Fibroblast of skin of right biceps (primary cell): ENCODE measurements at places on chromosomes 12 and 14.
A peak's percentile ranks its signal among the peaks of the same experiment; 100 is the strongest.

DNA sequence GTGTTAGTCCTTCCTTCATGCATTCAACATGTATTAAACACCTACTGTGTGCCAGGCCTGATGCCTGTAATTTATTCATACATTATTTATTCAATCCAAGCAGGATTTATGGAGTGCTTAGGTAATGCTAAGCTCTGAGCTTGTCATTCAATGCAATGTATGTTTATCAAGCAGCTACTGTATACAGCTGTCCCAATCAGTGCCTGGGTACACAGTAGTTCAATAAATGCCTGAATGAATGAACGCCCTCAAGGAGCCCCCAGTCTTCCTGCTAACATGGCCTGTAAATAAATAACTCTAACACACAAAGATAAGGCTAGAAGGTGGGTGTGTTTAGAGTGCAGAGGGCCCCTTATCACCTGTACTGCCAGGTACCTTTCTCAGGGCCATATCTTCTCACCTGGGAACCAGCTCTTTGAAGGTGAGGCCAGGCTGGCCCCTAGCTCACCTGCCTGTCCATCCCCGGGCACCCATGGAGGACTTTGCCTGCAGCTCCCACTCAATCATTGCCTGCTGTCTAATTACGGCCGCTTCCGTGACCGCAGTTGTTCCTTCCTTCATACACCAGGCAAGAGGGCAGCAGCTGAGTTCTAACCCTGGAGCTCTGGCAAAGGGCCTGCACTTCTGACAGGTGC is 20.0 kb upstream of the KDM2B start:
- no peak for DNase-seq

DNA sequence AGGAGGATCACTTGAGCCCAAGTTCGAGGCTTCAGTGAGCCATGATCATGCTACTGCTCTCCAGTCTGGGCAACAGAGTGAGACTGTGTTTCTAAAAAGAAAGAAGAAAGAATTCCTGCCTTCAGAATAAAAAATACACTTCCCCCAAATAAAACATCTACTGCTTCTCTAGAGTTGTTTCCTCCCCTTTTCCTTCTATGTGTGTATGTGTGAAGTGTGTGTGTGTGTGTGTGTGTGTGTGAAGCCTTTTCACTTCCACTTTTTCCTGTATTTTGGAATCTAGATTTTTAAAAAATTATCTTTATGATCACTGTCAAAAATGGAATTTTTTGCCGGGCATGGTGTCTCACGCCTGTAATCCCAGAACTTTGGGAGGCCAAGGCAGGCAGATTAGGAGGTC is 12.6 kb upstream of the SNX6 start:
- DNase-seq = no peak

DNA sequence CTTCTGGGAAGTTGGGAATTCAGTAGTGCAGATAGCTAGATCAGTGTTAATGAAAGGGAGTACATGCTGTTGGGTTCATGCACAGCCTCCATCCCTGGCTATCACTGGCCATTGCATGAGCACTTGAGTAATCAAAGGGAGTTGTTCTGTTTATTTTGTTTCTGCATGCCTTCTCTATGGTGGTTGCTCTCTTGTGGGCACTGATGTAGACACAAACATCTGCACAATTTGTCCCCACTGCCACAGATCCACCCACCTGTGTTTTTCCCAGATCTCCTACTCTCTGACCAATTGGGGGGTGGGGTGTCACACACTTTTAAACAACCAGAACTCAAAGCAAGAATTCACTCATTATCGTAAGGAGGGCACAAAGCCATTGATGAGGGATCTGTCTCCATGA is 89.7 kb upstream of the DHRS4 start:
- DNase-seq = no peak

GRCh38 chr12:75720812-75721641 is 209.6 kb upstream of the KRR1 start:
- DNase-seq = no peak

GRCh38 chr14:96688629-96689028 is 108.6 kb upstream of the VRK1 start:
- DNase-seq = no peak

DNA sequence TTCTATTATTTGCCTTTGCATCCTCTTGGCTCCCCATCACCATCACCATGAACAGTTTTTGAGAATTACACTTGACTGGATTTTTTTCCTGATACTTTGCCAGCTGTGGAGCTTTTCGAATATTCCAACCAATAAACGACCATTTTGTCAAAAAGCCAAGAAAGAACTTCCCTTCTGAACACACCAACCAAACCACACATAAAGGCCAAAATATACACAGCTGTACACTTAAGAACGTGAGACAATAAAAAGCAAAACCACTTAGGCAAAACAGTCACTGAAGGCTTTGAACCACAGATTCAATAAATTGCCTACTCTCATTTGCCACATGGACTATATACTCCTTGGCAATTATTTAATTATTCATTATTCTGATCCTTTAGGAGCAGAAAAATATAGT is 1.1 kb downstream of the C14orf93 start:
- DNase-seq = no peak

GRCh38 chr12:30286345-30286926 is 409.2 kb downstream of the IPO8 start:
- DNase-seq = peak; percentile 32

DNA sequence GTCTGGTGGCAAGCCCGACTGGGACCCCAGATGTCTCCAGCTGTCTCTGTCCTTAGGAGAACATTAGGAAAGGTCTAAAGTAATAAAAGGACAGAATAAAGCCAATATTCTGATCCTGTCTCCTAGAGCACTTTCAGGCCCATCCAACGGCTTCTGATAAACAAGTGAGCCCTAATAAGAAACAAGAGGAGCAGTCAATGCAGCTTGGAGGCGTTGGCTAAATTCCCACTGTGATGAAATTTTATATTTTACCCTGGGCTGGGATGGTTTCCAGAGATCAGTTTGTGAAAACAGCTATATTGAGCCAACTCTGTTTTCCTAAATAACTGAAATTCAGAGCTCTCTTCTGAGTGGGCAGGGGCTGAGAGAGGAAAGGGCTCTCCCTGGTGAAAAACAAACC is 55.5 kb upstream of the SRRM4 start:
- no peak for DNase-seq

GRCh38 chr12:57270966-57271470 is 20.0 kb upstream of the STAC3 start:
- no peak for DNase-seq

DNA sequence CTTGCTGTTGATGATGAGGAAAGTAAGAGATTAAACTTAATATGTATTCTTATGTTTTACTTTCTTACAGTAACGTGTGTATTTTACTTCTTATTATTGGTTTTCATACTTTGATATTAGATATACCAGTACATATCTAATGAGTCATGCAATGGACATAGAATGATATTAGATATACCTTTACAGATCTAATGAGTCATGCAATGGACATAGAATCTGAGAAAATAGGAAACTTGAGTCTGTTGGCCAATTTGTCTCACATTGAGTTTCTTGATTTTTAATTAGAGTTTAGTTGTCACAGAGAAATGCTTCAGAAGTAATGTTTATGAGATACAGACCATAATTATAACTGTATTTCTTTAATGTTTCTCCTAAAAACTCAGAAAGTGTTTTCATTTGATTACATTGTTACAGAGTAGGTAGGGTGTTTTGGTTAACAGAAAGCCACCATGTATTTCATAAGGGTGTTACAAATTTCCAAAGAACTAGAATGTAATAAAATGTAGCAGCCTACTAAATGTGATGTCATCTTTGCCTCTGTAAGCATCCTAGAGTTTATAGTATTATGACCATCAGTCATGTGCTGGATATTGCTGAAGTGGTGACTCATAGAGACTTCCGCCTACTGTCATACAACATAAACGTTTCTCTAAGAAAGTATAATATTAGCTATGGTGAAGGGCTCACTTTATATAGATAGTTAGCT is 3.0 kb downstream of the GAS2L3 start:
- peak; percentile 77 for DNase-seq

GRCh38 chr14:64844272-64844671 is 35.4 kb downstream of the SPTB start:
- no peak for DNase-seq

DNA sequence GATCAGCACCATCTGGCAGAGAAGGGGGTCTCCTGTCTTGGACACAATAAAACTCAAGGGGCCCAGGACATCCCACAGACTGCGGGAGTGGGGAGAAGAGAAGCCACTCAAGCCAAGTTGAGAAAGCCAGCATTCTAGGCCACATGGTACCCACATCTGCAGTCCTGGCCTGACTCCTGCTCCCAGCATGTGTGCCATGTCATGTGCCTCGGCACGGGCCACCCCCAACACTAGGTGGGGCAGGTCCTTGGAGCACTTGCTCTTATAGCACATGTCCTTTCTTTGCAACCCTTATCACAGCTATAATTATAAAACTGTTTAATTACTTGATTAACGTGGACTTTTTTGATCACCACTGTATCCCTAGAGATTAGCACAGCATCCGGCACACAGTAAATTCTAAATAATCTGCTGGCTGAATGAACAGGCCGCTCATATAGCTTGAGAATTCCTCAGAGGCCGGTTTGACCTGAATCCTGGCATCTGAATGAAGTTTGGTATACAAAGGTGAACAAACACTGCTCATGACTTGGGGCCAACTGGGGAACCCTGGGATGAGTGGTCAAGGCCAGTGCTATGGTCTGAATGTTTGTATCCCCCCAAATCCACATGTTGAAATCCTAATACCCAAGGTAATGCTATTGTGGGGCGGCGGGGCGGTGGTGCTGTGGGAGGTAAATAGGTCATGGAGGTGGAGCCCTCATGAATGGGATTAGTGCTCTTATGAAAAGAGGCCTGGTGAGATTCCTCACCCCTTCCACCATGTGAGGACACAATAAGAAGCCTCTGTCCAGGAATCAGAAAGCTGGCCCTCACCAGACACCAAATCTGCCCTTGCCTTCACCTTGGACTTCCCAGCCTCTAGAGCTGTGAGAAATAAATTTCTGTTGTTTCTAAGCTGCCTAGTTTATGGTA is 6.6 kb downstream of the NCKAP5L start:
- no peak for DNase-seq

- DNase-seq = no peak
Measured at GRCh38 chr14:36256126-36256801, 64.2 kb downstream of the MBIP start.

- DNase-seq = no peak
Measured at GRCh38 chr14:73402579-73402978, 55.8 kb downstream of the NUMB start.

DNA sequence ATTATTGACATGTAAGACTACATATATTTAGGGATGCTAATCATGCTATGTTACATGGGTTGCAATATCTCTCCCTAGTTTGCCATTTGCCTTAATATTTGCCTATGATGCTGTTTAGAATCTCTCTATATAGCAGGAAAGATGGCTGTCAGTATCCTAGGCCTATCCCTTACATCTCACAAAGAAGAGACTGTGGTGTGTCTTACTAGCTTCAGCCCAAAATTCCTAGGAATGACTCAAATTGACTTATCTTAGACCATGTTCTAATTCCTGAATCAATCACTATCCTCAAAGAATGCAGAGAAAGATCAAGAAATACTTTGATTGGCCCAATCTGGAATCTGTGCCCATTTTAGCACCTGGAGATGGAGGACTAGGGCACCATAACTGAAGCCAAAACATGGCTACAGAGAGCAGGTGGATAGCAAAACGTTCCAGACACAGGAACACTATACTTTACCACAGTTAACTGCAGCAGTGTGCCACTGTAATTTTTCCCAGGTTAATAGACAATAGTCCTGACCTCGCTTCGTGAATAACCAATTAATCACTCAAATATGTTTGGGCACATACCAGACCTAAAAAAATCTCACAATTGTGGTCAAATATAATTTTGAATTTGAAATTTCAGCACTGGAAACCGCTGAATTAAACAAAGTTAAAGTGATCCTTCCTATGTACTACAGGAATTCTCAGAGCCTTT is 32.7 kb upstream of the GLIPR1 start:
- DNase-seq = peak; percentile 55

- DNase-seq = no peak
Measured at GRCh38 chr12:19227190-19227879, 97.8 kb downstream of the PLEKHA5 start.

DNA sequence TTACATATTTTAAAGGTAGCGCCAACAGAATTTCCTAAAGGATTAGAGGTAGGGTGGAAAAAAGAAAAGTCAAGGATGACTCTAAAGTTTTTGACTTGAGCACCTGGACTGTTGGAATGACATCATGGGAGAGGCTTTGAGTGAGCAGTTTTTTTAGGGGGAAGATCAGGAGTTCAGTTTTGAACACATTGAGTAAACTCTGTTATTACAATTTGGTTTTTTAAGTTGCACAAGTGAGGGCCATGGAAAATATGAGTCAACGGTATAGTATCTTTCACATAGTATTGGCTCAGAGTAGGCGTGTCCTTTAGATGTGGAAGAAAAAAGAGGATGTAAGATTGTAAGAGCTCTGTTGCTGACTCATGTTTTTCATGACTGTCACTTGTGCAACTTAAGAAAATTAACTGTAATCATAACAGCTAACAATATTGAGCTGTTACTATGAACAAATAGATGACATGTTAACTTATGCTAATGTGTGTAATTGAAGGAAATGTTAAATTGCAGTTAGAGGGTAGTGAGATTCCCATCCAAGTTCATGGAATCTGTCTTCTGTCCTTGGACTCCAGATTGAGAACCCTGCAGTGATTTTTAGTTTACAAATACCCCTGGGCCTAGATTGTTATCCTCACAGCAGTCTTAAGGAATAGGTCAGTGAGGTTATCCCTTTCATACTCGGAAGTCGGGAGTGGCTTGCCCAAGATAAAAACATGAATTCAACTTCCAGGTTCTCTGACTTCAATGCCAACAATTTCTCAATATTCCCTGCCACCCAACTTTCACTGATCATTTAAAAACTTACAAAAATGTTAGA is 48.2 kb upstream of the ATP2B1 start:
- DNase-seq = peak; percentile 99

- DNase-seq = no peak
Measured at GRCh38 chr14:37599507-37600368, 4.3 kb downstream of the TTC6 start.

GRCh38 chr14:52891800-52892199 is 59.0 kb downstream of the FERMT2 start:
- no peak for DNase-seq

- DNase-seq = no peak
Measured at GRCh38 chr14:67515386-67516079, 17.6 kb upstream of the PLEKHH1 start.

DNA sequence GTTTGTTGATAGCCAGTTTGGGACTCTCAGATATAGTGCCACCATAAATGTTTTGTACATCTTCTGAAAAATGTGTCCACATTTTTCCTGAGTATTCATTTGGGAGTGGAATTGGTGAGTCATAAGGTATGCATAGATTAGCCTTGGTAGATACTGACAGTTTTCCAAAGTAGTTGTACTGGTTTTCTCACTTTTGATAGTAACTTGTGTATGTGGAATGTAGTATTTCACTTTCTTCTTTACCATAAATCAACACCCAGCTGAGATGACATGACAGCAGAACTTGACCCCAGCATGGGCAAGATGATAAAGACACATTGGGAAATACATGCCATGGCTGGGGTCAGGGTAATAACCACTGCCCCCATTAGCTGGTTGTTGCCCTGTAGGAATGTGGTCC is 5.4 kb downstream of the FBXW8 start:
- DNase-seq = peak; percentile 59

GRCh38 chr14:66003082-66003730 is 483.0 kb upstream of the CCDC196 start:
- DNase-seq = no peak
